ENCODE measurements at places on chromosomes 3 and 15.

DNA sequence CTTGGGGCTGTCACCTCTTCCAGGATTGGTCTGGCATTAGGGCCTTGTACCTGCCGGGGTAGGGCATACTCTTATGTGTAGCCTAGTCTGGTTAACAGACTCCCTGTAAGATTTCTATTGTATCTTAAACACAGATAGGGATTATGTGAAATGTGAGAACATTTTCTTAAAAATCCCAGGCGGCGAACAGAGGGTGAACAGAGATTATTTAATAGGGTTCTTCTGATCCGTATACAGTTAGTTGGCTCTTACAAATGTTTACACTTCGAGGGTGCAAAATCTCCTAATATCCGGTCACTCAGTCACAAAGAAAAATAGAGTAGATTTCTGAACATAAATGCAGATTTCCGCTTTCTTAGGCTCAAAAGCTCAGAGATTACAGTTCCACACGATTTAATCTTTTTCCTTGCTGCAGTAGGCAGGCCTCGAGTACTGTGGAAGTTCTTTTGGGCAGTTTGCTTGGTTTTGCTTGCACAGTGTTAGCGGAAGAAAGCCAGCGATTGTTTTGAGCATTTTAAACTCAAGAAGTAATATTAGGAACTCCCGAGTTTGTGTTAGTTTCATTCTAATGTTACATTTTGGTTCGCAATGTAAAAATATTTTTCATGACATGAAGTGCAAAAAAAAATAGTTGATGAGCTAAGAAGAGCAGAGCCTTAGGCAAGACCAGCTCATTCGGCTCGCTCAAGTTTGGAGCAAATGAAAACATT is 993 bp downstream of the PLCL2 start:
- peak; percentile 39 for DNase-seq

GRCh38 chr3:17118771-17119170 is 234.0 kb downstream of the PLCL2 start:
- no peak for DNase-seq

GRCh38 chr3:67653425-67654098 is 850 bp downstream of the SUCLG2 start:
- no peak for DNase-seq

DNA sequence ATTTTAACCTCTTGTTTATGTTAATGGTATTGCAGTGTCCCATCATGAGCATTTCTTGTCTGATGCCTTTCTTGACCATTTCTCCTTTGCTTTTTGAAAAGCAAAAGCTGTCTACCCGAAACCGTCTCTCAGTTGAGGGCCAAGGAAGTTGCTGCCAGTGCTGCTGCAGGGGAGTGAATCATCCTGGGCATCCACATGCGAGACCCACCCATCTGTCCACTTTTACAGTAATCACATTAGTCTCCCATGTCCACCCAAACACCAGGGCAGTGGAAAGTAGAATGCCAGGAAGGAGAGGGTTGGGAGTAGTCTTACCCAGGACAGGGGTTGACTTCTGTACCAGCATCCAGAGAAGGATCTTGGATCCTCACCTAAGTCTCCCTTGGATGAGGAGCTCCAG is 48.6 kb upstream of the TEX264 start:
- no peak for DNase-seq

DNA sequence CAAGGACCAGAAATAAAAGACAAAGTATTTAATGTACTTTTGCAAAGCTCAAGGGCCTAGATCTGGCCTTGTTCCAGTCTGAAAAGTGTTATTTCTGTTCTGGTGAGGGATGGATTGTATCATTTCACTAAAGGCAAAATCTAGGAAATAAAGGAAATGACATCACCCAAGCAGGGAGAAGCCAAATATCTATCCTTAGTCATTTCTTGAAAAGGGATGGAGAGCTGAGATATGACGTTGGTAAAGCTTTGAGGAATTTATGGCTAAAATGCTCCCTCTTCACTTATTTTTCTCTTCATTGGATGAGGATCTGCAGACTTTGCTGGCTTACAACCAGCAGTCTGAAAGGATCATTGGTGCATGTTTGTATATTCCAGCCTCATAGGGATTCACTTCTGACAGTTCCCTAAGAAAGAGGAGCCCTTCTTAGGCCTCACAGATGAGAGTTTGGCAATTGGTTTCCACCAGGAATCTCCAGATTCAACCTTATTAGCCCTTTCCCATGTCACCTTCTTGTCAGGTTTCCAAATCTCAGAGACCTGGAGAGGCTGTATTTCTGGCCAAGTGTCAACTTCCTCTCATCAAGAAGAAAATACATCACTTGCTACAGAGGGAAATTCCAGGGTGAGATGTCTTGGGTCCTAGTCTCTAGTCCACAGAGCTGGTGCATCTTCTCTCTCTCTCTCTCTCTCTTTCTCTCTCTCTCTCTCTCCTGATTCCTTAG is 93.7 kb upstream of the BOC start:
- DNase-seq, result no peak
